Suppressor macrophage treated with lipopolysaccharide for 4 hours (primary cell): ENCODE measurements at places on chromosomes 4 and X.

DNA sequence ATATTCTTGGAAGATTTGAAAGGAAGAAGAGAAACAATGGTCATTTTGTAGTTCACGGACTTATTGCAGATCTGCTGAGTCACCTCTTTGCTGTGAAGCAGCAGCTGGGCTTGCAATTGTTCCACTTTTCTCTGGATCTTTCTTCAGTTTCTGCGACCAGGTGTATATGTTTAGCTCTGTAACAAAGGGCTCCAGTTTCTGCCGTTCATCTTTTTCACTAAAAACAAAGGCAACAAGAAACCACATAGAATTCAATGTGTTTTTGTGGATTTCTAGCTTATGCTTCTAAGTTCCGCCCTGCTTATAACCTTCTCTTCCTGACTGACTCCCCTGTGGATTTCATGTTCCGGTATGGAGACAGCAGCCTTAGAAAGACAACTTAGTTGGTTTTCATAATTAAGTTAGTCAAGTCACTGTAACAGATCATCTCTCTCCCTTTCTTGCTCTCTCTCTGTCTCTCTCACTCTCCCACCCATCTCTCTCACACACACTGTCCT is 121.6 kb upstream of the EPHA5 start:
- DNase-seq: no peak

DNA sequence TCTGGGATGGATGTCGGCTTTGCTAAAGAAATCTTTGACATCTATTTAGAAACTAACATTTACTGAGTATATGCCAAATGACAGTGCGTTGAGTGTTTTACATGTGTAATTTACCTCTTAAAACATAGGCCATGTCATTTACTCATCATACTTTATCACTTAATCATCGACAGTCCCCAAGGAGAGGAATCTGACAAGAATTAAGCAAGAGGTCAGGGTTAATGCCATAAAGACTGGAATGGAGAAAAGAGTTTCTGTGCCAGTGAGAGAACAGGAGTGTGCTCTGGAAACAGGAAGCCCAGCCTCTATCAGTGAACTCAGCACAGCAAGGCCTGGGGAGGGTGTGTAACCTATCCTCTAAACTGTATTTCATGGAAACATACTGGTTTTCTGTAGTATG is 28.0 kb upstream of the AMOT start:
- no peak for DNase-seq

DNA sequence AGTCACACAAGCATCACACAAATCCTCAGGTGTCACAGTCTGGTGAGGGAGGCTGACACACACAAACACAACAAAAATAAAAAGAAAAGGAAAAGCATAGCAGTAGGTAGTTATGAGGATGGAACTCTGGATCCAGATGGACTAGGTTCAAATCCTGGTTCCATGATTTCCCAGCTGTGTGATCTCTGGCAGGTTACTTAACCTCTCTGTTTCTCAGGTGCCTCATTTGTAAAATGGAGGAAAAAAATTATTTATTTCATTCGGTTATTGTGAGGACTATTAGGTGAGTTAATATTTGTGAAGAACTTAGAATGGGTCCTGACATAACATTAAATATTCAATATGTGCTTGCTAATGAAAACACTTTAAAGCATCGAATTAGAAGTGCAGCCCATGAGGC is 19.8 kb downstream of the GAGE1 start:
- DNase-seq: no peak

GRCh38 chrX:49959602-49960001 is 37.2 kb downstream of the CLCN5 start:
- DNase-seq: peak; percentile 20

- DNase-seq: no peak
These were observed 19.1 kb upstream of the S100P start for GRCh38 chr4:6674500-6675149.

- DNase-seq: peak; percentile 70
These were observed 507.9 kb downstream of the MID1IP1 start for GRCh38 chrX:39309018-39309635.

DNA sequence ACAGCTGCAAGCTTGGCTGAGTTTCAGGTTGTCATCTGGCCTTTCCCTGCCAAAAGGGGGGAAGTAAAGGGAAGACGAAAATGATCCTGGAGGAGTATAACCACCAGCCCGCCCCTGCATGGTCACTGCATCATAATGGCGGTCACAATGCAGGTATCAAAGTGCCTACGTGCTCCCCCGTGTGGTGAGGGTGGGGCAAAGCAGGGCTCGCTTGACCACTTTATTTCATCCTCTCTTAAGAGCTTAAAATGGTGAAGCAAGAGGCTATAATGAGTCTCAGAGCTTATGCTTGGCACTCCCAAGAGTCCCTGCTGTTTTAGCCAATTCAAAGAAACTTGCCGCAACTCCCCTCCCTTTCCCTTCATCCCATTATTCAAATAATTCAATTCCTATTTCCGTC is 105.6 kb downstream of the APOOL start:
- DNase-seq: no peak
